ENCODE measurements at places on chromosomes 1 and 21. TPM values are rescaled to one million over a fixed set of nuclear protein-coding genes. Genes with fewer than 3 reads are reported as not detected.
A peak's percentile ranks its signal among the peaks of the same experiment; 100 is the strongest.

GRCh38 chr1:21741206-21741605 lies 41.7 kb downstream of the USP48 start:
- no peak for DNase-seq
- H3K36me3 ChIP-seq = 0 out of 2 replicates have a peak, but pooled peaks cover 7% of the 10 kb centered on the region
- H3K27me3 ChIP-seq = no peaks in the 10 kb centered on the region
- 0 out of 2 replicates have a peak, but pooled peaks cover 6% of the 10 kb centered on the region for H3K4me1 ChIP-seq
- H3K27ac ChIP-seq = no peak overlapping the region

- peaks cover 20% of the 10 kb centered on the region for H3K4me1 ChIP-seq
- peak; percentile 49 for DNase-seq
- H3K27ac ChIP-seq = peak overlapping the region; percentile 84
Observed at GRCh38 chr1:120178799-120179756, 2.8 kb upstream of the SEC22B start.

The LHX4 gene
- 0.89 TPM for total RNA-seq

DNA sequence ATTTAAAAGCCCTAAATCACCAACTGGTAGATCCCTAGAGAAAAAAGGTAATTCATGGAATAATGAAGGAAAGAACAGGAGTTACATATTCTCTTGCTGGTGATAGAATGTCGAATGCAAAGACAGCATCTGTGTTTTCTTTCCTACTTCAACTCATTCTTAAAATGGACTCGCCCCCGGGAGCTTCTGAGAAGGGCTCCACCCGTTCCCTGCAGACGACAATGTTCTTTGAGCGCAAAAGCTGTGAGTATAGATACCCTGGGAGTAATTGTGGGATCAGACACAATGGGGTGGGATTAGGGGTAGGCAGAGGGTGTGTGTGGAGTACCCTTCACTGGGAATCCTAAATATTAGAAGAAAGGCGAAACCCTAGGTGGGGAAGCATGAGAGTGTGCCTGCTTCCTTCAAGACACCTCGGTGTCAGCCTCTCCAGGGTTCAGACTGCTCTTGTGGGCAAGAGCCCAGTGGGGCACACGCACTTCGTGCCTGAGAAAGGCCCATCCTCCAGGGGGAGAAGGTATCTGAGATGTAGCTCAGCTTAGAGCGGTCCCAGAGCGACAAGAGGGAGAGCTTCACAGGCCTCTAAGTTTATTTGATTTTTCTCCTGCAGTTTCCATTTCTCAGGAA lies 123.3 kb upstream of the DPYD start:
- peak overlapping the region; percentile 92 for H3K4me3 ChIP-seq
- DNase-seq = no peak
- no peaks in the 10 kb centered on the region for H3K27me3 ChIP-seq
- H3K27ac ChIP-seq = peak overlapping the region; percentile 32
- peaks cover 62% of the 10 kb centered on the region for H3K4me1 ChIP-seq

GRCh38 chr1:226064816-226065248 lies 2.3 kb downstream of the H3-3A start:
- H3K4me3 ChIP-seq = peak overlapping the region; percentile 98
- H3K27ac ChIP-seq = peak overlapping the region; percentile 19
- DNase-seq = peak; percentile 52
- H3K36me3 ChIP-seq = peaks cover 34% of the 10 kb centered on the region

GRCh38 chr1:19390901-19391595 lies 78.9 kb downstream of the SLC66A1 start:
- H3K36me3 ChIP-seq = peaks cover 5% of the 10 kb centered on the region
- peaks cover 3% of the 10 kb centered on the region for H3K27me3 ChIP-seq
- peak overlapping the region; percentile 84 for H3K4me3 ChIP-seq

DNA sequence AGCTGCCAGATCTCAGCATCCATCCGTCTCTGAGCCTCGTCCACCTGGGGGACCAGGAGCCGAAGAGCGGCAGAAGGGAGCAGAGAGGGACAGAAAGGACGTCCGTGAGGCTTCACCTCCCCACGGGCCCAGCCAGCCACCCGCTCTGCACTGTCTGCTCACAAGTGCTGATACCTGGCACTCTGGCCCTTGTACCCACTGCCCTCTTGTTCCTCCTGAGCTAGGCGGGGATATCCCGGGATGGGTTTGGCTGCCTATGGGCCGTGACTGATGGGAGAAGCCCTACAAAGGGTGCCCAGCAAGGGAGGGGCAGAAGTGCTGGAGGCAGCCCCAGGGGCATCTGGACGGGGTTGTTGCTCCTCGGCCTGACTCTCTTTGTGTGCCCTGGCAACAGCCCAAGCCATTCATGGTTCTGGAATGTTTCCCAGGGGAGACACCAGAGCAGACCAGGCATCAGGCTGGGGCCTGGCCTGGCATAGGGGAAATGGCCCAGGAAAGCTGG lies 57.6 kb downstream of the LDLRAD2 start:
- no peak overlapping the region for H3K4me3 ChIP-seq
- peaks cover 12% of the 10 kb centered on the region for H3K27me3 ChIP-seq
- peaks cover 20% of the 10 kb centered on the region for H3K4me1 ChIP-seq
- H3K27ac ChIP-seq = peak overlapping the region; percentile 69

DNA sequence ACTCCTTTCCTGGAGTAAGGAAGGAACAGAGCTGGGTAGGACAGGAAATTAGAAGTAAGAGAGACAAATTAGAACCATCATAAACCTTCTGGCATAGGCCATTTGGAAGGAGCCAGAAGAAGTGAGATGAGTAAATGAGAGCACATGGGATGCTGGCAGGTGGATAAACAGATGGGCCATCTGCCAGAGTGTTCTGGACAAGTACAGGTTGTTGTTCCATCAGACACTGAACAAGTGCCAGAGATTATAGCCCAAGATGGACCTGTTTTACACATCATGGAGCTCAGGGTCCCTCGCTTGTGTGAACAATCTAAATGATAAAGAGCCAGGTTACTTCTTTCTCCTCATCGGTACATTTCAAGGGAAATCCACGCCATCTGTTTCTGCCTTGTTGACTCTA lies 200.3 kb downstream of the HHIPL2 start:
- H3K27me3 ChIP-seq = peaks cover 11% of the 10 kb centered on the region
- no peak overlapping the region for H3K4me3 ChIP-seq
- no peaks in the 10 kb centered on the region for H3K36me3 ChIP-seq
- no peak for DNase-seq
- H3K27ac ChIP-seq = no peak overlapping the region

DNA sequence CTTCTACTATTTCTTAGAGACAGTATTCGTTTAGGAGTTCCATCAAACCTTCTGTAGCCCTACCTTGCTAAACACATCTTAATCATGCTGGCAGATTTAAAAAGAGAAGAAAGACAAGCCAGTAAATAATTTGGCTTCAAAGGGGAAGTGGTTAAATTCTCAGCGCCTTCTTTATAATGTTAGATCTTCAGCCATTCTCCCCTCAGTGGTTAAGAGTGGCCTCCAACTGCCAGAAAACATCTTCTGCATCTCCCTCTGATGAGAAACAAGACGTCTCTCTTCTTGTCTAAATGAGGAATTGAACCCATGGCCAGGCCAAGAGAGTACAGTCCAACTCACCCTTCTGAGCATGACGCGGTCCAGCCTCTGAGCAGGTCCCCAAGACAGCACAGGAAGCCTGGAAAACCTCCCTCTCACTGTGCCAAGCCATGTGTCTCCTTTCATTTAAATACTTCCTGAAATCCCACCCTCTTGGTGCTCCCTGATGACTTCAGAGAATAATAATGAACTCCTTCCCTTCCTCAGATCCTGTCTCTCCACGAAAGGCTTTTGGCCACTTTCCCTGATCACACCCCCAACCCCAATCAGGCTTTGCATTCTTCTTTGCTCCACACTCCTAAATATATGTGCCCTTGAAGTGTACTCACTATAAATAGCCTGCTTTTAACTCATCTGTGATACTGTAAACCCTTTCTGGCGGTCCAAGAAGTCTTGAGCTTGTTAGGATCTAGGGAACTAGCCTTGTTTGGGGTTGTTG lies 16.4 kb upstream of the LRRC52 start:
- no peak overlapping the region for H3K27ac ChIP-seq
- DNase-seq = no peak
- H3K4me3 ChIP-seq = no peak overlapping the region

DNA sequence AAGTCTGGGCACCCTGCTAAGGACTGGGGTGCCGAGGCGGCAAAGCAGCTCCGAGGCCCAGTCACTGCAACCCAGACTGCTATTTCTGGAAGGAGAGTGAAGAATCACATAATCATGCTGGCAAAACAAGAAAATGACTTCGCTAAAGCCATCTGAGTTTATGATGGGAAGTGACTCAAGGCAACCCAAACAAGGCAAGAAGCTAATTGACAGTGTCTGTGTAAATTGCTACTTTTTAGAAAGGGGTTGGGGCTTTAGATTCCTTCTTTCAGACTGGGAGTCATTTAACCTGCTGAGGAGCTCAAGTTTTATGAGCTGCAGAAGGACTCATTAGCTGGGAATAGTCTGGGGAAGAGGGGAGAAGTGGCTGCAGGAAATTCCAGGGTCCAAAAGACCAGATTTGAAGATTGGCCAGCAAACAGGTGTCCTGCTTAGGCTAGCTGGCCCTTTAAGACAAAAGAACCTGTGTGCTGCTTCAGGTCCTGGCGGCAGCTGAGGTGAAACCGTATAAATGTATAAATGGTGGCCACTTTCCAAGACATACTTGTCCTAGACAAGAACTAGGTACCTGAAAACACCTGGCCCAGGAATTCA lies 28.1 kb downstream of the TSHB start:
- no peaks in the 10 kb centered on the region for H3K27me3 ChIP-seq
- H3K4me1 ChIP-seq = peaks cover 8% of the 10 kb centered on the region
- DNase-seq = no peak
- no peaks in the 10 kb centered on the region for H3K36me3 ChIP-seq

- peak overlapping the region; percentile 53 for H3K27ac ChIP-seq
- no peak for DNase-seq
- H3K36me3 ChIP-seq = peaks cover 40% of the 10 kb centered on the region
- H3K4me3 ChIP-seq = no peak overlapping the region
- H3K4me1 ChIP-seq = peaks cover 41% of the 10 kb centered on the region
Observed at GRCh38 chr1:36304970-36305914, 926 bp upstream of the SH3D21 start.

- H3K27ac ChIP-seq = no peak overlapping the region
- no peak overlapping the region for H3K4me3 ChIP-seq
- peaks cover 77% of the 10 kb centered on the region for H3K4me1 ChIP-seq
Observed at GRCh38 chr1:67836769-67837168, 3.5 kb upstream of the GNG12 start.

DNA sequence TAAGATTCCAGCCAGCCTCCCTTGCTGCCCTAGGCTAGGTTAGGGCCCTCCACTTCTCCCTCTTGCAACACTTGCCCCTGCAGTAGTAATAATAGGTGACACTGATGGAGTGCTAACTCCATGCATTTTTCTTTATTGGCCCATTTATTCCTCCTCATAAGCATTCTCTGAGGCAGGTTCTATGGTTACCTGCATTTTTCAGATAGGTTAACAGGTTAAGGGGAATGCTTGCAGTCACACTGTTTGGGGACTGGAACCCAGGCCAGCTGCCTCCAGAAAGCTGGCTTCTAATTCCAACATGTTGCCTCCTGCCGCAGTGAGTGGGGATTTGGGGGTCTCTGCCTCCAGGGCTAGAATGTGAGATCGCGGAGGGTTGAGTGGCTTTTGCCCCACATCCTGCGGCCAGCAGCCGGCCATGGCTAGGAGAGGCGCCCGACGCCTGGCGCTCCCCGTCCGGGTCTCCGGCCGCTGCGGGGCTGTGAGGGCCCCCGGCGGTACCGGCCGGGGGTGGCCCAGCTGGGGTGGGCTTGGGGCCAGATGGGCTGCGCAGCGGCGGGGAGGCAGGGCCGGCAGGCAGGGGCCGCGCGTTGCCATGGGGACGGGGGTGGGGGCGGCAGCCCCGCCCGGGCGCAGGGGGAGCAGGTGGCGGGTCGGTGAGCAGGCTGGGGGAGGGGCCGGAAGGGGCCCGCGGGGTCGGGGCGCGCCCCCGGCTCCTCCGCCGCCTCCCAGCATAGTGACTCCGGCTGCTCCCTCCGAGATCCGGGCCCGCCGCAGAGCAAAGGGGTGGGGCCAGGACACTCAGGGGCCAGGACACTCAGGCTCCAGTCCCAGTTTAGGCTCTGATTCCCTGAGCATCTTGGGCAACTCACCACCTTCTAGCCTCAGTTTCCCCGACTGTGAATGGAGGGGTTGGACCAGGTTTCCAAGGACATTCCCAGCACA lies 68.4 kb upstream of the SSBP3 start:
- H3K4me3 ChIP-seq = no peak overlapping the region
- H3K27ac ChIP-seq = no peak overlapping the region
- DNase-seq = no peak
- peaks cover 27% of the 10 kb centered on the region for H3K27me3 ChIP-seq
- H3K4me1 ChIP-seq = no peaks in the 10 kb centered on the region
- H3K36me3 ChIP-seq = no peaks in the 10 kb centered on the region

GRCh38 chr1:46605232-46605631 lies 1.2 kb upstream of the MKNK1 start:
- H3K27ac ChIP-seq = no peak overlapping the region
- H3K27me3 ChIP-seq = no peaks in the 10 kb centered on the region

DNA sequence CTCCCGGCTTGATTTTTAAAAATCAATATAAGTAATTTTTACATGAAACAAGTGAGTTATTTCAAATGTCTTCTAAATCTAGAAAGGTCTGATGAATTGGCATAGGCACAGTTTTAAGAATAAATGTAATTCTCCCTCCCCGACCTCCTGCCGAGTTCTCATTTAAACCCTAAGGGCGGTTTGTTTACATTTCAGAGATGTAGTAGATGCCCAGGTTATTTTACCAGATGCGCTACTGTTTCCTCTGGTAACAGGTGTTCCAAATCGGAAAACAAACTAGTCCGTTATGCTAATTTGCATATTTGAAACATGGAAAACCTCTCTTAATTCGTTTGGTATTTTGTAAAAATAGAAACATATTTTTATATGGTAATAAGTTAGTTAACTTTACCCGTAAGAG lies 53.8 kb upstream of the CFAP126 start:
- no peak overlapping the region for H3K4me3 ChIP-seq
- peaks cover 6% of the 10 kb centered on the region for H3K4me1 ChIP-seq
- DNase-seq = no peak
- no peak overlapping the region for H3K27ac ChIP-seq

DNA sequence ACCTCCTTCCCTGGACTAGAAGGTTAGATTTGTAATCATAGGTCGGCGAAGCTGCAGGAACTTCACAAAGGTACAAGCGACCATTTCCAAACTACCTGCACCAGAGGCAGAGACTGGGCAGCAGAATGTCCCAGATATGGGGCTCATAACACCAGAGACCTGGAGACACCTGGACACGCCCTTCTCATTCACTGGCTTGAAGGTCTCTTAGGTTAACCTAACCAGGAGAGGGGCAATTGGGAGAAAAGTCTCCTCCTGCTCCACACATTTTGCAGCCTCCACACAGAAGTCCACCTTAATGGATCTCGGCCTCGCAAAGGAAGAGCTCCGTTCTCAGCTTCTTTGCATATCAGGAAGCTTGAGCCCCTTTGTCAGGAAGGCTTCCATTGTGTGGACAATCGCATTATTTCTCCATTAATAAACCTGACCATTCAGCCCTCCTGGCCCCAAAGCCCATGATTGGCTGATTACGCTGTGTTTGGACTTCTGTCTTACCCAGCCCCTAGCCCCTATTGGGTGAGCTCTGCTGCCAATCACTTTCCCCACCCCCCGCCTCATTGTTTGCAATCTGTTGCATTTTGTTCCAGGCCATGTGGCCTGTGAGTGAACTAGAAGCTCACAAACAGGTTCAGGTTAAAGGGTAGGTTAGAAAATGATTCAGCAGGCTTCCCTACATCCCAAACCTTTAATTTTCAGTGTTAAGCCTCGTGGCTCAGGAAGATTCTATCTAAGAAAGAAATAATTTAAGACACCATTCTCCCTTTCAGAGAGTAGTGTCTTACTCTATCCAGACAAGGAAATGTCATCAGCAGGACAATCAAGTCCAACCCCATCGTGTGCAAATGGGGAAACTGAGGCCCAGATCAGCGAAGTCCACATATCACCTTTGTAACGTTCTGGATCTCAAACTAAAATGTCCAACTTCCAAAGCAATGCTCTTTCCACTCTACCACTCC lies 2.8 kb downstream of the MYCL start:
- no peak overlapping the region for H3K27ac ChIP-seq
- H3K27me3 ChIP-seq = peaks cover 31% of the 10 kb centered on the region
- DNase-seq = no peak
- H3K36me3 ChIP-seq = no peaks in the 10 kb centered on the region

Data from HFFc6 (cell line).